ENCODE measurements at places on chromosomes 4 and X. TPM values are rescaled to one million over a fixed set of nuclear protein-coding genes. Genes with fewer than 3 reads are reported as not detected.

The MAGEA12 gene
- total RNA-seq = 0.20 TPM

The CLDN2 gene
- total RNA-seq = 1.0 TPM

GRCh38 chr4:186819342-186820086 is 95.9 kb upstream of the FAT1 start:
- no peak for DNase-seq

The FAM120C gene
- 12.8 TPM for total RNA-seq

- no peak for DNase-seq
These were observed 16.8 kb downstream of the RASGEF1B start for GRCh38 chr4:81454948-81455347.

The TRPC5OS gene
- total RNA-seq = not detected

GRCh38 chr4:47741200-47741599 is 96.7 kb downstream of the CORIN start:
- no peak for DNase-seq

The ARX gene
- 0.44 TPM for total RNA-seq

The PDGFRA gene
- total RNA-seq = 78.9 TPM

The CPZ gene
- 0.78 TPM for total RNA-seq

- DNase-seq = no peak
These were observed 12.4 kb upstream of the NKX1-1 start for GRCh38 chr4:1418494-1419285.

DNA sequence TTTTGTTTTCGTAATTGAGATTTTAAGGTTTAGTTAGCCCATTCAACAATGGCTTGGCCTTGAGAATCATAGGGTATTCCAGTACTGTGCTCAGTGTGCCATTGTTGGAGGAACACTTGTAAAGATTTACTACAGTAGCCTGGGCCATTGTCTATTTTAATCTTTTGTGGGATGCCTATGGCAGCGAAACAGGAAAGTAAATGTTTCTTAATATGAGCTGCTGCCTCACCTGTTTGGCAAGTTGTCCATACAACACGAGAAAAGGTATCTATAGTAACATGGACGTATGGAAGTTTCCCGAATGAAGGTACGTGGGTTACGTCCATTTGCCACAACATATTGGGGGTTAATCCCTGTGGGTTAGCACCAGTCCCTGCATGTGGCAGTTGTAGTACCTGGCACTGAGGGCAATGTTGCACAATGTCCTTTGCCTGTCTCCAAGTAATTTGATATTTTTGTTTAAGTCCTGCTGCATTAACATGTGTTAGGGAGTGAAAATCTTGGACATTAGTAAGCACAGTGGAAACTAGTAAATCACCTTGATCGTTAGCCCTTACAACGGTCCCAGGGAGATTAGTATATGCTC is 38.6 kb upstream of the AADAT start:
- peak; percentile 27 for DNase-seq

GRCh38 chrX:110142096-110142495 is 139.2 kb downstream of the TMEM164 start:
- no peak for DNase-seq

The LNX1 gene
- total RNA-seq = 5.6 TPM

The FHDC1 gene
- total RNA-seq = 30.1 TPM

- no peak for DNase-seq
These were observed 277.6 kb upstream of the NWD2 start for GRCh38 chr4:36966756-36967460.

DNA sequence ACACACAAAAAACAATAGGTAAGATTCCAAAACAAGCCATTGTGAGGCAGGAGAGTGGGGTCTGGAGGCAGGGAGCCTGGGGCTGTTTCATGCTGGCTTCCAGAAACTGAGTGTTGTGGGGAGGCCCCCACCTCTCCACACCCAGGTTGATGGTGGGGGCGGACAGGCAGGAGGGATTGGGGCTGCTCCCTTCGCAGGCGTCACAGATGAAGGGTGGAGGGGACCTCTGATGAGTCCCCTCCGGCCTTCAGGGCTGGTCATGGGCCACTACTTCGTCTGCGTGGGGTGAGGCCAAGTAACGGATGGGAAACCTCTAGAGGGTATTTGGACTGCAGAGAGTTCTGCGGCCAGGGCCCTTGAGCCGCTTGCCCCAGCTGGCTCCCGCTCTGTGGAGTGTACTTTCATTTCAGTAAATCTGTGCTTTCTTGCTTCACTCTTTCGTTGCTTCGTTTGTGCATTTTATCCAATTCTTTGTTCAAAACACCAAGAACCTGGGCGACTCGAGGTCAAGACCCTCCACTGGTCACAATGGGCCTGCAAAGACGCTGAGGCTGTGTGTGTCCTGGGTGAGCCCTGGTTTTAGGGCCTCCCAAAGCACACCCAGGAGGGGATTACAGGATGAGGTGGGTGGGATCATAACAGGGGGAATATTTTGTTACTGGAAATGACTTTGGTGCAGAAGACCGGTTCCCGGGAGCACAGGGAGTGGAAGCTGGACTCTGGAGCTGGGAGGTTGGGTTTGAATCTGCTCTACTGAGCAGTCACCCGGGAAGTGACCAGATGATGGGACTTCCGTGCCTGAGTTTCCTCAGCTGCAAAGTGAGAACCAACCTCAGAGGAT is 83.7 kb upstream of the ADRA2C start:
- no peak for DNase-seq

The MMRN1 gene
- 11.1 TPM for total RNA-seq

DNA sequence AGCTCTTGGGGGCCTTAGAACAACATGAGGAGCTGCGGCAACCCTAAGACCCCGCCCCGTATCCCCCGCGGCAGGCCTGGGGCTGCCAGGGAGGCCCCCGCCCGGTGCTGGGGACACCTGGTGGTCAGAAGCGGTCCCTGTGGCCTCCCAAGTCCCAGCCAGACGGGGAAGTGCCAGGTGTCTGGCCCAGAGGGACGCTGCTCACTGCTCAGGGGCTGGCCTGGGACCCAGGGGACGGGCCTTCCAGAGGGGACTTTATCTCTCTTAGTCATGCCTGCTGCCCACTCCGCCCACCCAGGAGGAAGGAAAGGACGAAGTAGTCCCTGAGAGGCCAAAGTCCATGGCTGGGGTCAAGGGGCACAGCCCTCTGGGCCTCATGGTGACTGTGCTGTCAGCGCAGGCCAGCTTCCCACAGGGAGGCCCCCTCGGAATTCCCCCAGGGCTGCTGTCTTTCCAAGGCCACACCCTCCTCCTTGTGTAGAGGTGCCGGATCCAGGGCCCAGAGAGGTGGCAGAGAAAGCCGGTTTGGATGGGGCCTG is 31.0 kb upstream of the HTRA3 start:
- no peak for DNase-seq

GRCh38 chr4:101348367-101348827 is 1.1 kb upstream of the PPP3CA start:
- no peak for DNase-seq

DNA sequence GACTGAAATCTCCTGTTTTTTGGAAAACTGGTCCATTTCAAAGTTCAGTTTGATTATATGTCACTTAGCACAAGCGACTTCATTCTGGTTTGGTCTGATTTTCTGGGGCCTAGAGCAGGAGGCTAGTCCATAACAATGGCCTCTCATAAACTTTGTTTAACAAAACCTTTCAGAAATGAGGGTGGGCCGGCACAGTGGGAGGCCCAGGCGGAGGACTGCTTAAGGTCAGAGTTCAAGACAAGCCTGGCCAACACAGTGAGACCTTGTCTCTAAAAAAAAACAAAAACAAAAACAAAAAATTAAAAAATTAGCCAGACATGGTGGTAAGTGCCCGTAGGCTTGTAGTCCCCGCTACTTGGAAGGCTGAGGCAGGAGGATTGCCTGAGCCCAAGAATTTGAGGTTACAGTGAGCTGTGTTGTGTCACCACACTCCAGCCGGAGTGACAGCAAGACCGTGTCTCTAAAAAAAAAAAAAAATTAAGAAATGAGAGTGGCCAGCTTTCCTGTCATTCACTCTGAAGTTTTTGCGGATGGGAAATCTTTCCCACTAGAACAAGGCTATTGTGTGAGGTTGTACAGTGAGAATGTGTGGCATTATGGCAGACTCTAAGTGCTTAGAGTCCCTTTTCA is 1.2 kb upstream of the PLAC8 start:
- DNase-seq = no peak

DNA sequence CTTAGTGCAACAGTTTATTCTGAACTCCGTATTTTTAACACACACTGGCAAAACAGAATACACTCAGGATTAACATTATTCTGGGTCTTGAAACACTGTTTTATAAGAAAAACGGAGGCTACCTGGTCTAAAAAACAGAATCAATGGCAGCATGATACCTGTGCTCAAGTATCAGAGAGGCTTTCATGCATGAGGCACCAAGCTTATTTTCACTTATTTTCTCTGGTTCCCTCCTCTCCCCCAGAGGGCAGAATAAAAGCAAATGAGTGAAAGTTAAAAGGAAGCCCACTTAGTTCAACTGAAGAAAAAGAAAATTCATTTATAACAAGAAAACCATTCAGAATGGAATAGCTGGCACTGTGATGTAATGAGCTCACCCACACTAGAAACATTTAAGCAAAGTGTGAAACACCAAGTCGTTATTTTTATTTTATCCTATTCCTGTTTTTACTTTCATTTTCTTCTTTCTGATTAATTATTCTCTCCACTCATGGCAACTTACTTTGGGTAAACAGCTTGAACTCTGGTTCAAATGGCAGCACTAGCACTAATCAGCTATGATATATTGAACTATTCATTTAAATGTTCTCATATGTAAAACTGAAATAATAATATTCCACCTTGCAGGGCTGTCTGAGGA is 211.8 kb downstream of the PPP3CA start:
- no peak for DNase-seq

The CYSLTR1 gene
- 0.67 TPM for total RNA-seq

The VCX2 gene
- total RNA-seq = not detected

DNA sequence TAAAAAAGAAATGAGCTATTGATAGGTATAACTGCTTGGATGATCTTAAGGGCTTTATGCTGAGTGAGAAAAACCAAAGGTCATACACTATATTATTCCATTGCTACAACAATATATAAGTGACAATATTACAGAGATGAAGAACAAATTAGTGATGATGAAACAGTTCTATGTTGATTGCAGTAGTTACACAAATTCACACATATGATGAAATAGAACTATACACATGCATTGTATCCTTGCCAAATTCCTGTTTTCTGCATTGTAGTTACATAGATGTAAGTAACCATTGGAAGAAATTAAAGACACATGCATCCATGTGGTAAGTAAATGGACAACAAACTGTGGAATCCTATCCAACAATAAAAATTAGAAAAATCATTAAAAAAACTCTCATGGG is 76.5 kb downstream of the CENPC start:
- DNase-seq = no peak

DNA sequence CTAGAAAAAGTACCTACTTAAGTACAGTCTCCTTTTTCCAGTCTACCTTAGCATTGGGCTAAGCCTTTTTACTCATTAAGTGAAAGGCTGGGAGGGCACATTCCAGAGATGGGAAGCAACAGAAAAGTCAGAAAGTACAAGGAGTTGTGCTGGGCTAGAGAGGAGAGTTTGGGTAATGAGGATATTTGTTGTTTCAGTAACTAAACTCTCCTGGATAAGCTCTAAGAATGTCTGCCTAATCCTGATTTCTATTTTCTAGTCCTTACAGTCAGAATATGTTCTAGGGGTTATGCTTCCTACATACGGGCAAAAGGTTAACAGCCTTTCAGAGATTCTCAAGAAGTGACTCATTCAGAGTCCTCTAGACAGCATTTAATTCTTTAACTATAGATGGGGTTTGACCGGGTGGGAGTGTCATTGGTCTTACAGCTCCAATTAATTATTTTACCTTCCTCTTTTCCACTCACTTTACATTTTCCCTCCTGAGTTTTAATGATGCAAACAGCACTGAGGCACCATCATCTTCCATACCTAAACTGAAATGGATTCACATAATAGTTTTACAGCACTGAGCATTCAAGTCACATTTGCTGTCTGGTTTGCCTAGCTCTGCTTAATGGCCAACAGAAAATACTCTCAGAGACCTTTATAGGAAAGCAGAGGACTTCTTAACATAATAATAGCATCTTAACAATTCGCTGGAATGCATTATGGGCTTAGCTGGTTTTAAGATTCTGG is 42.9 kb downstream of the USP26 start:
- DNase-seq = no peak

GRCh38 chr4:185931375-185931774 is 119.4 kb upstream of the SORBS2 start:
- no peak for DNase-seq

Measured in upper lobe of left lung (tissue), 6 donors.